ENCODE measurements at places on chromosomes 2 and 18. TPM values are rescaled to one million over a fixed set of nuclear protein-coding genes. Genes with fewer than 3 reads are reported as not detected.

The TGFA gene
- 3.8 TPM for polyA plus RNA-seq

The ALK gene
- not detected for polyA plus RNA-seq

DNA sequence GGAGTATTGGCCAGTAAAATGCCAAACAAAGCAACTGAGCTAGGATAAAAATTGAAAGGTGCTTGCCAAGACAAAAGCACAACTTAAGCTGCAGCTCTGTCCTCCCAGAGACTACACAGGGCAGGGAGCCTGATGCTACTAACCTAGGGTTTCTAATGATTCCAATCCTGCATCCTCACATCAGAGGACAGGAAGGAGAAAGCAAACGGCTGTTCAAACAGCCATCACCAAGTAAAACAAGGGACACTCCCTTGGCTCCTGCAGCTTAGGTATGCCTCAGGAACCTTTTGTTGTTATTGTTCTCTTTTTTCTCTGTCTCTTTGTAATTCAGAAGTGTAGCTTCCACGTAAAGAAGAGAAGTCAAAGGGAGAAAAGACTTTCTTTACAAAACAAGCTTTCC lies 99.5 kb downstream of the TCF4 start:
- DNase-seq = no peak
- H3K4me3 ChIP-seq = no peak overlapping the region
- H3K36me3 ChIP-seq = no peaks in the 10 kb centered on the region
- H3K27me3 ChIP-seq = no peaks in the 10 kb centered on the region
- no peaks in the 10 kb centered on the region for H3K4me1 ChIP-seq

The NEU4 gene
- 0.42 TPM for polyA plus RNA-seq

The TTR gene
- 9,933 TPM for polyA plus RNA-seq

DNA sequence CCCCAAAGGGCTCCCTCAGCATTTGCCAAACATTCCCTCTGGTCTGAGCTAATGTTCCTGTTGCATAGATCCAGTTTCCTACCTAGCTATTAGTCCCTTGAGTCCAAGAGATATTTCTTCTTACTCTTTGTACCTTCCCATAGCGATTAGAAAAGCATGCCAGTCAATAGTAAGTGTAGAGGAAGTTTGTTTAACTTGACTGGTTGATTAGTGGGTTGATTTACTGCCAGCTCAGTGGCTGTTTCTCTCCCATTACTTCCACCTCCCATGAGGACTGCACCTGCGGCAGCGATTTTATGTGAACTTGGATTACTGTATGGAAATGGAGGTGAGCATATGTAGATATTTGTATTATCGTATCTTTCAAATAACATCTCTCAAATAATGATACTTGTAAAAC lies 1748.4 kb upstream of the CELF4 start:
- H3K36me3 ChIP-seq = no peaks in the 10 kb centered on the region
- H3K27me3 ChIP-seq = no peaks in the 10 kb centered on the region
- DNase-seq = peak; percentile 46
- H3K4me1 ChIP-seq = peaks cover 28% of the 10 kb centered on the region
- no peak overlapping the region for H3K27ac ChIP-seq
- H3K4me3 ChIP-seq = no peak overlapping the region

DNA sequence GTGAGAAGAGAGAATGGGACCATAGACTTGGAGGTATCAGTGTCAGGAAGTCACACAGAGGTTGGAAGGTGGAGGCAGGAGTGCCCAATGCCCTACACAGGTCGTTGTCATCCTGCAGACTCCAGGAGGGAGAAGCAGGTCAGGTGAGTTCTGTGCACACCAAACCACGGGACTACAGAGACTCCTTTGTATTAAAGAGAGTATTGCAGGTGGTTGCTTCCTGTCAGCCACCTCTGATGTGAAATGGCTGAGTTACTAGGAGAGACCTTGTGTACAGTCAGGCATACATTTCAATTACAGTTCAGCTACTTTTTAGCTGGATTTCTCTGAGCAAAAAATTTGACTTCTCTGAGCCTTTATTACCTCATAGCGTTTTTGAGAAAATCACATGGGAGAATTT lies 51.6 kb downstream of the SPP2 start:
- H3K4me3 ChIP-seq = no peak overlapping the region
- DNase-seq = peak; percentile 37
- peak overlapping the region; percentile 24 for H3K27ac ChIP-seq
- H3K27me3 ChIP-seq = no peaks in the 10 kb centered on the region
- no peaks in the 10 kb centered on the region for H3K4me1 ChIP-seq

GRCh38 chr2:45860136-45861121 lies 209.0 kb downstream of the PRKCE start:
- no peak overlapping the region for H3K4me3 ChIP-seq
- no peaks in the 10 kb centered on the region for H3K27me3 ChIP-seq
- no peak overlapping the region for H3K27ac ChIP-seq
- peak; percentile 26 for DNase-seq

GRCh38 chr2:198401644-198402043 lies 597.3 kb downstream of the PLCL1 start:
- H3K27me3 ChIP-seq = no peaks in the 10 kb centered on the region
- H3K27ac ChIP-seq = no peak overlapping the region
- H3K36me3 ChIP-seq = no peaks in the 10 kb centered on the region

The LIMS2 gene
- polyA plus RNA-seq = 139 TPM

DNA sequence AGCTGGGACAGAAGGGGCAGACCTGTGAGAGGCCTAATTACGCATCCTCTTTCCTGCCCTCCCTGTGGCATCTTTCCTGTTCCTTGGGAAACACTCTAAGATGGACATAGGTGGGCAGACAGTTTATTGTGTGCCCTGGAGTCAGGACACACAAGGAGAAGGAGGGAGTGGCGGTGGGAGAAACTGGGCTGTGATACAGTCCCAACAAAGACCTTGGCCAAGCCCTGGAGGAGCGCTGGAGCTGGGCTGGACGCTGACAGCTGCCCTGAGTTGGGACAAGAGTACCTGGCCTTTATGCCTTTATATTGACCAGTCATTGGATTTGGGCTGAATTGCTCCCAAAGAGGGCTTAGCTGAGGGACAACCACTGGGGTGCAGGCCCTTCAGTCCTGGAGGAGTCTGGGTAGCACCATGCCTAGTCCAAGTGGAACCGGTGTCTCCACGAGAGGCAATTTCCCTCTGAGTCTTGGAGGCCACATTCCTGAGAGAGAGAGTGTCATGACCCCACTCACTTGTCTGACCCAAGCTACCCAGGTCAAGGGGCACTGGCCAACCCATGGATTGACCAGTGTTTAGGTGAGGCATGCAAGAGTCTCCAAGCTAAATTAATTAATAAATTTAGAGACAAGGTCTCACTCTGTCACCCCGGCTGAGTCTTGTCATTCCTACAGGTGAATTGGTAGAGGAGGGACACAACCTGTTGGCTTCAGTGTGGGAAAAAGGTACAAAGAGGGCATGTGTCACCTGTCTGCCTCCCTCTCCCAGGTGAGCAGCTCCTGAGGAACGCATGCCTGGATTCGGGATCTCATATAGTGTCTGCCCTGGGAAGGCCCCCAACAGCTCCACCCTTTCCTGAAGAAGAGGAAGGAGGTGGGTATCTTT lies 107.1 kb upstream of the ST3GAL5 start:
- H3K36me3 ChIP-seq = no peaks in the 10 kb centered on the region
- peak; percentile 13 for DNase-seq
- no peak overlapping the region for H3K27ac ChIP-seq
- H3K4me3 ChIP-seq = no peak overlapping the region
- H3K27me3 ChIP-seq = no peaks in the 10 kb centered on the region
- H3K4me1 ChIP-seq = no peaks in the 10 kb centered on the region

The NRBP1 gene
- polyA plus RNA-seq = 32.5 TPM

The CKAP2L gene
- 0.05 TPM for polyA plus RNA-seq
